Heart left ventricle (tissue), 16 donors: ENCODE measurements at places on chromosomes 2 and 18. TPM values are rescaled to one million over a fixed set of nuclear protein-coding genes. Genes with fewer than 3 reads are reported as not detected.

- no peak for DNase-seq
Measured at GRCh38 chr2:235936493-235936892, 231.7 kb downstream of the GBX2 start.

GRCh38 chr2:121137571-121137970 is 147.4 kb downstream of the TFCP2L1 start:
- DNase-seq, result no peak

CFAP65 gene
- not detected for total RNA-seq

UGT1A8 gene
- not detected for total RNA-seq

DNA sequence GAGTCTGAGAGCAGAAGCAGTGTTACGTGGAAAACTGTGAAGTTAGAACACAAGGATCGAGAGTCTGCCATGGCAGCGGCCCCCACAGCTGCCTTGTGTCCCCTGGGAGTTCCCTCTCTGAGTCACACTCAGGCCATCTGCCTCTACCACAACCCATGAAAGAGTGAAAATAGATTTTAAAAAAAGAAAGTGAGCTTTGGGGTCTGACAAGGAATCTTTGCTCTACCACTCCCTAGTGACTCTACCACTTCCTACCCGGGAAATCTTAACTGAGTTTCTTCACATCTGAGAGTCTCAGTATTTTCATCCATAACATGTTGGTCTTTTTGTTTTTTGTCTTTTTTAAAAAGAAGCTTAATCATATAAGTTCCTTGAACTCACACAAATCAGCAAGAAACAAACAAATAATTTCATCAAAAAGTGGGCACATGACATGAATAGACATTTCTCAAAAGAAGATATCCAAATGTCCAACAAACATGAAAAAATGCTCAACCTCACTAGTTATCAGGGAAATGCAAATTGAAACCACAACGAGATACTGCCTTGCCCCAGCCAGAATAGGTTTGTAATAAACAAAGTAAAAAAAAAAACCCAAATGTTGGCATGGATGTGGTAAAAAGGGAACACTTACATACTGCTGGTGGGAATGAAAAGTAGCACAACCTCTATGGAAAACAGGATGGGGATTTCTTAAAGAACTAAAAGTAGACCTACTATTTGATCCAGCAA is 2.4 kb upstream of the MSGN1 start:
- peak; percentile 72 for DNase-seq

DNA sequence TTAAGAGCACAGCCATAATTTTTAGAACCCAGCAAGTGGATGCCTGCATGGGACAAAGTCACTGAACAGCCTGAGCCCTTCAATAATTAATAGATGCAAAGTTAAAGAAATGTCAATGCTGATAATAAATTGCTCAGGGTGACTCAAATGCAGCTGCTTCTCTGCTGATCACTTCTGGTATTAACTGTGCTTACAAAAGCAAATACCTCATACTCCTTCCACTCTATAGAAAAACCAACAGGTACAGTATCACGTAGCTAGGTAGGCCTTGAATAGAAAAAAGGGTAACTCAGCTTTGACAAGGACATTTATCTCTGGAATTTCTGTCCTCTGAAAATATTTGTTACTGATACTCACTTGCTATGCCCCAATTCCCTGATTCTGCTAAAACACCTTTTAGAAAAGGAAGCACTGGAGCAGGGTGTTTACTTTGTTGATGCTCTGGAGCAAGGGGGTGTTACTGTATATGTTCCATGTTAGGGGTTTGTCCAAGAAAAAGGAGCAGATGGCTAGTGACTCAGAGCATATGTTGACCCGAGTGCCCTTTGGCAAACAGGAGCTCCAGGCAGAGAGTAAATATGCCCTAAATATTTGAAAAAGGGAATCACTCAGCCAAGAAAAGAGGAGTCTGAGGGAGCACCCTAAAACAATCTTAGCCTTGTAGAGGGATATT is 59.1 kb upstream of the RTN4 start:
- DNase-seq, result no peak

DNA sequence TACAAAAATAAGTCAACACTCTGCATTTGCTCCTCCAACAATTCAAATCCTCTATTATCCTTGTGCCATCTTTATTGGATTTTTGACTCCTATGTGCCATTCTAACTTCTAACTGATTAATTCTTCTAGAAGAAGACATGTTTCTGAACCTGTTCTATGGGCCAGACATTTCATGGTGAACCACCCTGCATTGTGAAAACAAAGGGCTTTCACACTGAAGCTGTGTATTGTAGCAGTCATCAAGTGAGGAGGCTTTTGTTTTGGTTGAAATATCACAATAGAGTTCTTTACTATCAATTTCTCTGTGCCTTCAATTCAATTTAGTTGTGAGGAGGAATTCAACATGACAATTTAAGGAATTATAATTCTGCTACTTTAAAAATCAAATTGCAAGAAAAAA is 357.9 kb downstream of the PLCL1 start:
- no peak for DNase-seq

DNA sequence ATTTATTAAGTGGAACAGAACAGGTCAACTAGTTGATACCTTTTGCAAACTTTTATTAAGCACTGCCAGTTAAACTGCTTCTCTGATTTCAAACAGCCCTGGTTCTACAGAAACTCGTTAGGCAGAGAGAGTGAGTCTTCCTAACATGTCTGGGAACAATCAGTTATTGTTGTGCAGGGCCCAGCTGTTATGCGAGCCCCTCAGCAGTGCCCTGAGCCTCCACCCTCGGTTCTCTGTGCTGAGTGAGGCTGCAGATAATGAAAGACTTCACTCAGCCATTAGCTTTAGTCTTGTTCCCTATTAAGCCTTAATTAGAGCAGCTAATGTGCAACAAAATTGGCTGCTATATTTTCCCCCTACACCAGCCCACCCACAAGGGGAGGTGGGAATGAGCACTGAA is 39.6 kb downstream of the KCTD18 start:
- DNase-seq, result no peak

DNA sequence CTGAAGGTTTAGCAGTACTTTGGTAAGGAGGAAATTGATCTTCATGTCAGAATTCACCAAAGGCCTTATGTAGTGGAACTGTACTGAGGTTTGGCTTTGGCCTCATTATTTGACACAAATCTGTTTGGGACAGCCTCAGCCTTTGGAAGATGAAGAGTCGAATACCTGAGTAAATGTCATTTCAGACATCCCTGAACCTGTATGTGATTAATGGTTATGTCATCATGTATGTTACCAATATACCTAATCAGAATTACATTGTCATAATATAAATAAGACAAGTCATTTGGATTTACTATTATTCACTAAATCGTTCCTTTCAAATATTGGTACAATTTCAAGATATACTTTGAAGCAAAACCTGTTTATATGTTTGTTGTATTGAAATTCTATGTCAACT is 10.6 kb upstream of the ABCA12 start:
- DNase-seq, result no peak

PLEKHH2 gene
- 0.83 TPM for total RNA-seq
